ENCODE measurements at places on chromosomes 1 and 21.

DNA sequence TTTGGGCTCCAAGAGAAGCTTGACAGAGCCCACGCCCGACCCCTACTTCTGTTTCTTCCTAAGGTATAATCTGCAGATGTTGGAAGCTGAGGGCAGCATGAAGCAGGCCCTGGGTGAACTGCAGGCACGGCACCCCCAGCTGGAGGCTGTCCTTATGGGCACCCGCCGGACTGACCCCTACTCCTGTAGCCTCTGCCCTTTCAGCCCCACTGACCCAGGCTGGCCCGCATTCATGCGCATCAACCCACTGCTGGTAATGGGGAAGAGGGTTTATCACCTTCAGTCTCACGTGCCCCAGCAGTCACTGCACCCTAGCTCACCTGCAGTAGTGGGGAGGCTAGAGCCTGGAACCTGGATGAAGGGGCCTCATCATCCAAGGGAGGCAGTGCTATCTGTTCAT, 3.1 kb upstream of the LENEP start:
- DNase-seq = no peak

GRCh38 chr1:195530961-195531360, 1077.3 kb downstream of the KCNT2 start:
- peak; percentile 79 for DNase-seq

DNA sequence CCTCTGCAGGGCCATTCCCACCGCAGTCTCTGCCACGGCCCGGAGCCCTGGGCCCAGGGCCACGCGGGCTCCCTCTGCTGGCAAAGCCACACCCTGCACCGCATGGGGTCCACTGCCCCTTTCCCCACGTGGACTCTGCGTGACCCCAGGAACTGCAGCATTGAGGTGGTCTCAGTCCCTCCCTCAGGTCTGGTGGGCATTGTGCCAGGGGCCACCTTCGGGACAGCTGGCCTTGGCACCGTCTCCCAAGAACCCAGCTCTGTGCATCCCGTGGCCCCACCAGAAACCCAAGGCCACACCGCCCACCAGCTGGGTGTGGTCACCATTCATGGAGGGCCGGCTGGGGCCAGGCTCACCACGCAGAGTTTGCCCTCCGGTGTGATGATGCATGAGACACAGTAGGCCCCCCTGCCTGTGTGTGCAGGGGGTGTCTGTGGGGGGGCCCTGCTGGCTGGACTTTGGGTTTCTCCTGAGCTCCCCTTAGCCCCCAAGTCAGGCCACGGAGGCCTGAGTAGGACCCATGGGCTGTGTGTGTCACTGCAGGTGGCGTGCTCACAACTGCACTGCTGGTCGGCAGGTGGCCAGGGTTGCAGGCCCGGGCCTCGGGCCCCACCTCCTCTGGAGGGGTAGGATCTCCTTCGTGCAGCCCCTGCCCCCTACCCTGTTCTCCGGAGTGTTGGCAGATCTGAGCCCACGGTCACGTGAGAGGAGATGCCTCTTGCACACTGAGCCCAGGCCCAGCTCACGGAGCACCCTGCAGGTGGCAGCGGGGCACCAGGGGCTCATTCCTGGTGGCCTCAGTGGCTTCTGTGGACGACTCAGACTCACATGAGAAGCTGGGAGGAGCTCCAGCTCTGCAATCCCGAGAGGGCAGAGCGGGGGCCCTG, 5.8 kb downstream of the VWA1 start:
- DNase-seq = no peak

DNA sequence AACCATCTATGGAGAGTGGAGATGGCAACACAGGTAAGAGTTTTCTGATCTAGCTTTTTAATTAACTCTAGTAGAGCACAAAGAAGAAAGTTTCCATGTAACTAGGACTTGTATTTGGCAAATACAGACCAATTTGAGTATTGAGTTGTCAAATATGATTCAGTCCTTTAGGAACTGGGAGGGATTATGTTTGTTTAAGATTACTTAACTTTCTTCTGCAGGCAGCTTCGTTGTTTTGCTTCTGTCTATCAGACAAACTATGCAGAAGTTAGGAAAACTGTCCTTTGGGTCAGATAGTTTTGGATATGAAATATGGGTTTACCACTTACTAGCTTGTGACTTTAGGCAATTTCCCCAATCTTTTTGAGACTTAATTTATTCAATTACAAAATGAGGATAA, 111.8 kb downstream of the POU2F1 start:
- DNase-seq = peak; percentile 12

- no peak for DNase-seq
Observed at GRCh38 chr21:42426876-42427480, 23.3 kb downstream of the UBASH3A start.

DNA sequence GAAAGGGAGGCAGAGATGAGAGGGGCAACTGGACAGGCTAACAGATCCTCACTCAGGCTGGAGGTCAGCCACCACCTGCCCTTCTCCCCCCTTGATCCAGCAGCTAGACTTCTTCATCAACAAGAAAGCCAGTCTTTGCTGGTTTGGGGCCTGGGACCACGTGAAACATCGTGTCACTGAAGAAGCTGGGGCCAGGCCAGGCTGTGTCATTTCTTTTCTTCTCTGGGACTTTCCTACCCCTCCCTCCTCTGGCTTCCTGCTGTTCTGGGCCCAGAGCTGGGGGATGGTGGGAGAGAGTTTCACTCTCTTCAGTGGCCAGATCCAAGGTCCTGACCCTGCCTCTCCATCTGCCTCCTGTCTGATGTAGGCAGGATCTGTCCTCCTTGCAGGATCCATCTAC, 18.1 kb upstream of the SLC26A9 start:
- no peak for DNase-seq

DNA sequence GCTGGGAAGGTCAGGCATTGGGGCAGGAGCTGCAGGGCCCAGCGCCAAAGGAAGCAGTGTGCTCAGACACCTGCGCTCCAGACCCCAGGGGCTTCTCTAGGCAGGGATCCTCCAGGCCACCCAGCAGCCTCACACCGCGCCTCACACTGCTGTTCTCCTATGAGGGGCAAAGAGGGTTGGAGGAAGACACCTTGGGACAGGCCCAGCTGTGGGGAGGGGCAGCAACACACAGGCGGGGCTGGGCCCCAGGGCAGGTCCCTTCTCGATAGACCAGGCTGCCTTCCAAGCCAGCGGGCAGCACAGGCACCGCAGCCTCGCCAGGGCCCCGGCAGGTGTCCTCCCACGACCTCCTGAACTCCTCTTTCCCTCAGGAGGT, 20.7 kb upstream of the PRSS38 start:
- DNase-seq = no peak

DNA sequence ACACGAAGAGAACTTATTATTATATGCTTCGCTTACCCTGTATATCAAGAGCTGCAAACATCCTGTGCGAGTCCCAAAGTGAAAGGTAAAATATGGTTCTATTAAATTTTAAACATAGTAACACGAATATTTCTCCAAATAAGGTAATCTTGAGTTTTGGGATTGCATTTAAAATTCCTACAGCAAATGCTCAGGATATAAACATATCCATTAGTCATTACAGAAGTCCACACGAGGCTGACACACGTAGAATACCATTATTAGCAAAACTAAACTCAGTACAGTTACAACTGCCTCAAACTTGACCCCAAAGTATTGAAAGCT, 282 bp upstream of the LYPLAL1 start:
- no peak for DNase-seq

DNA sequence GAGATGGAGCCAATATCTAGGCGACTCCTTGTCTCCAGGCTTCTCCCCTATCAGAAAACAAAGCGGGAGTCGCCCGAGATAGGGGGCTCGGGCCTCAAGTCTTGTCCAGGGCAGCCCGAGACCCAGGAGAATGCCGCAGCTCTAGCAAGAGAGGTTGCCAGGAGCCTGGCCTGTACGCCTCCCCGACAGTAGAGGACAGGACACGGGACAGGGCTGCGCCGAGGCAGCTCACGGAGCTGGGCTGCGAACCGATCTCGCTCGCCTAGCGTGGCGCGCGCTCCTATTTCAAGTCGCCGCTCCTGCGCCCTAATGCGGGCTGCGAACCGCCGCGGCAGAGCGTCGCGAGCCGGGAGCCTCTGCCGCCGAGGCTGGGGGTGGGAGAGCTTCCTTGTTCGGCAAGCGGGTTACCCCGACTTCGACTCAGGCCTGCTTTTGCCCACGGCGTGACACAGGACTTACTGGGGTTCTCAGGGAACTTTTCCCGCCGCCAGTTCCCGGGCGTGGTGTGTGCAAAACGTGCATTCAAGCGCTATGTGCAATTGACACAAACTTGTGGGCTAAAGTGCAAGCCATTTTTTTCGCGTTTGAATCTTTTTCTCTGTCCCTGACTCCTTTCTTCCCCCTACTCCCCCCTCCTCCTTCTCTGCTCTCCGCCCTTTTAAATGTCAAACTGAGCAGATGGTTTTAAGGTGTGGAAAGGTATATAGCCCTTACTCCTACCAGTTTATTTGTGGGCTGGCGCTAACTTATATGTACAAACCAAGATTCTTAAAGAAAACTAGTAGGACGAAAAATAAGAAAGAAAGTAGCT, 2.4 kb upstream of the PROX1 start:
- no peak for DNase-seq

- no peak for DNase-seq
Observed at GRCh38 chr1:116710420-116711262, 43.1 kb upstream of the IGSF3 start.

GRCh38 chr1:116375887-116376728, 3.1 kb downstream of the ATP1A1 start:
- peak; percentile 78 for DNase-seq

DNA sequence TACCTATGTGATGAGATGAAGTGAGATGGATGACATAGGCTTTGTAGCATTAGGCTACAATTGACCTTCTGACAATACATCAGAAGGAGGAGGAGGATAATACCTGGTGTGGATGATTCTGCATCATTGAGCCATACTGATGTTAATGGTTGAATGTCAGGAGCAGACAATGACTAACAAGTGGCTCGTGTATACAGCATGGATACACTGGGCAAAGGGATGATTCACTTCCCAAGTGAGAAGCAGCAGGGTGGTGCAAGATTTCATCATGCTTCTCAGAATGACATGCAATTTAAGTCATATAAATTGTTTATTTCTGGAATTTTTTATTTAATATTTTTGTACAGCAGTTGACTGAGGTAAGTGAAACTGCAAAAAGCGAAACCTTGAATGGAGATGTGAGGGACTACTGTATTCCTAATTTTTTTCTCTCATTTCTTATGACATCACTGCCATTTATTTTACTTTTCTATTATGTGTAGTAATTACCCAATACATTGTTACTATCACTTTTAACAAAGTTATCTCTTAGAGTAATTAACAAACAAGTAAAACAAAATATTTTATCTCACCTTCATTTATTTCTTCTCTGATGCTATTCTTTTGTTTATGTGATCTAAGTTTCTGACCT, 34.4 kb upstream of the COP1 start:
- DNase-seq = peak; percentile 3

- peak; percentile 89 for DNase-seq
Observed at GRCh38 chr1:221487781-221488524, 253.9 kb downstream of the DUSP10 start.

- no peak for DNase-seq
Observed at GRCh38 chr1:178969226-178969987, 56.3 kb upstream of the FAM20B start.

DNA sequence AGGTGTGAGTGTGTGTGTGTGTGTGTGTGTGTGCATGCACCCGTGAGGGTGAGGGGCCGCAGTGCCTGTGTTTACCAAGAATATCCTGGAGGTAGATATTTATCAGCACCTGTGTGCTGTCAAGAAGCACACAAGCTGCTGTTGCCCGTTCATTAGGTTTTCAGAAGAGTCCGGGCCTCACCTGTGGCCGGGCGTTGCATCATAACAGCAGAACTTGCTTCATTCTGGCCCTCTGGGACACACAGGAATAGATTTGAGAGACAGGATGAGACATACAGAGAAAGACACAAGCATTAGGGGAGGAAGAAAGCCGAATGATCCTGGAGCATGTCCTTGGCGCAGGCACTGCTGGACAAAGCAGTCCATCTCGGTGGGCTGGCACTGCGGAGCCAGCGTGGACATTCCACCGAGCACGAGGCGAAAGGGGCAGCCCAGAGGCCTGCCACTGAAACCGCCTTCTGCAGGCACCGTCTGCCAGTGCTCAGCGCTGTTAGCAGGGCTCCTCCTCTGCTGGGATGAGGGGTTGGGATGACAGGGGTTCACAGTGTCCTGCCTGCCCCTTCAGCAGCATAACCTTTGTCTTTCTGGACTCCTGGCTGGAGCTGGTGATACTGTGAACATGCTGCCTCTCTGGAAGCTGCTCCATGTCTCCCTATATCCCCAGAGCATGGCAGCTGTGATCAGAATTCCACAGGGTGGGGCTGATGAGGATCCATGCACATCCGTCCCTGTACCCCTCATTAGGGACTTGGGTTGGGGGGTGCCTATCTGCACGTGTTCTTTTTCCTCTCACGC, 81.1 kb downstream of the PEX14 start:
- DNase-seq = no peak

DNA sequence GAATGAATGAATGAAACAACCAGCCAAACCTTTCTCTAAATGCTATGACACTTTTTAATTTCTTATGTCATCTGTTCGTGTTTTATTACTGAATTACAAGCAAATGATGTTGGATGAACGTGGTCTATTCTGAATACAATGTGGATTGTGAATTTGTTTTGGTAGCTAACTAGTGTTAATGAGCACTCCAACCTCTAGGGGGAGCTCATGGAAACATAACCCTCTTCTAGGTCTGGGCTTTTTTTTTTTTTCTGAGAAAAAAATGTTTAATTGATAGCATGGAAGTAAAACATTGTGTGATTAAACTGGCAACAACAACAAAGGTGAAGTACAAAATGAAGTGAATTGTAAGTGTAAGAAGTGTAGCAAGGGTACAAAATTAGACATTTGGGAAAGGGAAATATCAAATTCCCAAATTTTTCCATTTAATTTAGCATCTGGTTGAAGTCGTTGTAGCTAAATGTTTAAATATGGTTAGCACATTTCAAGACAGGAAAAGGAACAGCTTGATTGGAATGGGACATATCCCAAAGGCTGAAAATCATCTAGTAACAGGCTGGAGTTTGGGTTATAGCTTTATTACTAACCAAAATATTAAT, 42.6 kb upstream of the PTGS2 start:
- DNase-seq = no peak

- no peak for DNase-seq
Observed at GRCh38 chr1:44610527-44611148, 63.6 kb downstream of the TMEM53 start.

- no peak for DNase-seq
Observed at GRCh38 chr21:32735524-32735923, 7.7 kb upstream of the SYNJ1 start.

DNA sequence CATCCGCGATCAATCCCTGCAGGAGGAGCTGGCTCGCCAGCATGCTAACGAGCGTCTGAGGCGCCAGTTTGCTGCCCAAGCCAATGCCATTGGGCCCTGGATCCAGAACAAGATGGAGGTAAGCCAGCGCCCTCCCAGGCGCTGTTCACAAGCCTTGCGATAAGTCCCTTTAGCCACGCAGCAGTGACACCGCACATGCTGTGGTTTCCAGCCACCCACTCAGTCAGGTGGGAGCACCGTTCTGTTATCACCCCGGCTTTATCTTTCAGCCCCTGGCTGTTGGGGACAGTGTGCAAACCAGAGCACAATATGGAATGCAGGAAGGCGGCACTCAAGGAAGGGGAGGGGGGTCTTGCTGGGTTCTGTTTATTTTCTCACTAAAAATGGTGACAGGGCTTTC, 41.1 kb upstream of the MTR start:
- no peak for DNase-seq

- DNase-seq = no peak
Observed at GRCh38 chr1:228873709-228874108, 138.4 kb downstream of the RHOU start.

All from astrocyte (in vitro differentiated cells and primary cell).